ENCODE measurements at places on chromosomes 7 and 10.

GRCh38 chr7:53191191-53191695, 155.8 kb downstream of the POM121L12 start:
- DNase-seq, result no peak

GRCh38 chr7:78203042-78203720, 404.6 kb downstream of the PHTF2 start:
- no peak for DNase-seq

DNA sequence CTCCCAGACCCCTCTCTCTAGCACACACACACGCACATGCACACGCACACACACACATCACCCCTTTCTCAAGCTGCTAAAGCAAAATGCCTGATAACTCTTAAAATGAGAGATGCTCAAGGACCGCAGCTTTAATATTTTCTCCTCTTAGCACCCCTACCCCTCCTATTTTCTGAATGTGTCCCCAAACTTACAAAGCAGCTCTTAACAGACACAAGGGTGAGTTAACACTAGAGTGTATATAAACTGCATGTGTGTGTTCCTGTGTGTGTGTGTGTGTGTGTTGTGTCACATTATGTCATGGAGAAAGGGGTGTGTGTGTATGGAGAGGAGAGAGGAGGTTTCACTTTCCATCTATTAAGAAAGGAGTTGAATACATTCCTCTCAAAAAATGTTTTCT, 1.3 kb downstream of the PTN start:
- no peak for DNase-seq

GRCh38 chr7:8362723-8363369, 70.6 kb upstream of the NXPH1 start:
- no peak for DNase-seq

All from activated CD4-positive, alpha-beta T cell treated with anti-CD3 and anti-CD28 coated beads for 24 hours (primary cell).